ENCODE measurements at places on chromosomes 12 and 14.

DNA sequence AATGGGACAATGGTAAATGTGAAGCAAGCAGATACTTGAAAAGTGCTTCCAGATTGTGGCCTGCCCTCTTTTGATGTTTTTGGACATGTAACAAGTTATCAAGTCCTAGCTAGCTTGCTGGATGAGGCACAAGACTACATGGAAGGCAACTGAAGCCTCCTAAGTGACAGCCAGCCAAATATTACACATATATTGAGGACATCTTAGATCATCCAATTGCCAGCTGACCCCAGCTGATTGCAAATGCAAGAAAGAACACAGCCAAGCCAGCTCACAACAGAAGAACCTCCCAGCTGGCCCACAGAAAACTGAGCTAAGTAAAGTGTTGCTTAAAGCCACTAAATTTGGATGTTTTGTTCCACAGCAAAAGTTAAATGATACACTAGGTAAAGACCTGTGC lies 156.9 kb downstream of the SRGAP1 start:
- DNase-seq = no peak

DNA sequence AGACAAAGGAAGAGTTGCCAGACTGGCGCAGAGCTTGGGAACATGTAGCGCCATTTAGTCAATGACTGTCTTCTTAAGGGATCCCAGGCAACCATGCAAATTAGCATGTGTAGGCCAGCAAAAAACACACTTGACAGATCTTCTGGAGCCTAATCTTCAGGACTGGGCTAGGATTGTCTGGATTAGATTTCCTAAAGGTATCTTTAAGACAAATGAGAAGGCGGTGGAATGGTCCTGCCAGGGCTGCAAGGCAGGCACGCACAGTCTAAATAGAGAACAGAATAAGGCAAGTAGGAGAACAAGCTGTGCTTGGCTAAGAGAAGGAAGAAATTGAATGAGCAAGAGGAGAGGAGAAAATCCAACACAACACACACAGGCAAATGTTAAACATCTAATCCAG lies 80.0 kb downstream of the CIT start:
- DNase-seq = no peak

GRCh38 chr12:32698285-32698684 lies 19.2 kb downstream of the DNM1L start:
- peak; percentile 74 for DNase-seq

DNA sequence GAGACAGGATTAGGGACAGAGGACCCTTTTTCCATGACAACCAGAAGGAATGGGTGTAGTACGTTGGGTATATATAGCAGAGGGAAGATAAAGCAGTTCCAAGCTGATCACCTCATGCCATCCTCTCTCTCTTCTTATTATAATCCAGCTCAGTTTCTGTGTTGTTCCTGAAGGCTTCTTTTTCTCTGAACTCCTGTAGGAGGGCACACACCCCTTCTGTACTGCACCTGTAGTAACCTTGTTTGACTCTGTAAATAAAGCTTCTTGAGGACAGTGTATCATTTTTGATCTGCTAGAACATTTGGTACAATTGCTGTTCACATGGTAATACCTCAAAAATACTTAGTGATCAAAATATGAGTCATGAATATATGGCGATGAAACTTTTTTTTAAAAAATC lies 33.5 kb downstream of the HELB start:
- DNase-seq = no peak

DNA sequence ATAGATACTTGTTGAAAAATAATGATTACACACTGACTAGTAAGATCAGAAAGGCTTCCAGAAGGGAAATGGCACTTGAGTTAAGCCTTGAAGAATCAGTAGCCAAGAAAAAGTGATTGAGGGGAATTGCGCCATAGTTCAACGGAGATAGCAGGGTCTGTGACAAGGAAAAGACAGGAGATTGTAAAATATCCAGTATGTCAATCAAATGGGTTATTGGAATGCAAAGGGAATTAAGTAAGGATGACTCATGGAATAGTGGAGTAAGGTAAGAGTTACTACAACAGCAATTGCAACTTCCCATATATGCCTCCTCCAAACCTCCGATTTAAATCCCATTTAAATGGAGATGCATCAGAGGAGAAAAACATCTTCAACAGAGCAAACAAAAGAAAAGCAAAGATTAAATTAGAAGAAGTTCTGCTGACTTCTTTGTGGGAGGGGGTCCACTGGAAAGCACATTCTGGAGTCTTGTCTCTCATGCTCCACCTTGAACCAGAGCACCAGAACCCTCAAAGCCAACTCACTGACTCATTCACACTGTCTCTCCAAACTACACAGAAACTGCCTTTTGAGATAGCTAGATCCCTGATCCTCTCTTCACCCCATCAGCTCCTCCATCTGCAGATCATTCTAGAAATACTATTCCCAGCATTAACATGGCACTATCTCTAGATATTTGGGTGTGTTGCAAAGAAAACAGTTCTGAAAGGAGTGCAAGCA lies 138.2 kb downstream of the NUAK1 start:
- no peak for DNase-seq

DNA sequence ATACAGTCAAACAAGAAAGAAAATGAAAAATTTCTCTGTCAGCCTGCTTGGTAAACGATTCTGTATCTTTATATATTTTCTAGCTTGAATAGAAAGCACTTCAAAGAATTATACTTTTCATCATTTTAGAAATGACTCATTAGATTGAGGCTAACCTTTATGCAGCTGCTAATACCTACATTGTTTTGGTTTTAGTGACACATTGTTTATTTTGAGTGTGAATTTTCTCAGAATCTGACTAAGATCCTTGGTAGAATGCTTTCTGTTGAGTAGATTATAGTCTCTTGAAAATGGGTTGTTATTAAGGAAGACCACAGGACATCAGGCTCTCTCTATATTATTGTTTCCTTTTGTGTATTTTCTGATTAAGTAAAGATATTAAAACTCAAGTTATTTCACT lies at the start of gene PMCH:
TSS of gene PMCH (minus strand) at position 45 of the 400 bp plus-strand sequence. CDS start 63 bp downstream, outside the sequence.
- DNase-seq = no peak

DNA sequence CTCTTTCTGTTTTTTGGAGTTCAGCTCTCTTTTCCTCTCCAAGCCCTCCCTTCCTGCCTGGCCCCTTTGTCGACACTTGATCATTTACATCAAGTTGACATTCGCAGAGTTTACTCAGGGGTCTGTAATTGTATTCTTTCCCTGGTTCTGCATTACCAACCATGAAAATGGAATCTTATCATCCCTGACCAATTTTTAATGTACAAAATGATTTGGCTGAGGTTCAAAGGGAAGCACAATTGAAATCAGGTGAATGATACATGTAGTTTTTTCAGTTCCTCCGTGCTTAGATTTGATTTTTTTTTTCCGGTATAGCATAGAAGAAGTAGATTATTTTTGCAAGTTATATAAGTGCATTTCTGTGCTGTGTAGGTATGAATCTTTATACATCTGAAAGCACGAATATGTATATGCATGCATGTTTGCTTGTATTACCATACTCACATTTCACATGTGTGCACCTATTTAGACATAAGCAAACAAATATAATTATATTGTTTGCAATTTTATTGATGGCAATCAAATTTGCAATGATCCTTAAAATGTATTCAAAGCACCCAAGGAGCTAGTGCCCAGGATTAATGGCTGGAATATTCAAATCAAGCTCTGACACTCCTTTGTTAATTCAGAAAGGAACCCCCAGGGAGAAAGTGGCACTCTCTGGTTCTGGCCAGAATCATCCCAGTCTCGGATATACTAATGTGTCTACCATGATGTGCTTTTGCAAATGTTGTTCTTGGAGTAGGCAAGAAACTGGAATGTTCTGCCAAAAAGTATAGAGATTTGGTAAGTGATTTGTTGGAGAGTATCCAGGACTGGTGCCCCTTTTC lies 189.3 kb downstream of the VRK1 start:
- DNase-seq = no peak

DNA sequence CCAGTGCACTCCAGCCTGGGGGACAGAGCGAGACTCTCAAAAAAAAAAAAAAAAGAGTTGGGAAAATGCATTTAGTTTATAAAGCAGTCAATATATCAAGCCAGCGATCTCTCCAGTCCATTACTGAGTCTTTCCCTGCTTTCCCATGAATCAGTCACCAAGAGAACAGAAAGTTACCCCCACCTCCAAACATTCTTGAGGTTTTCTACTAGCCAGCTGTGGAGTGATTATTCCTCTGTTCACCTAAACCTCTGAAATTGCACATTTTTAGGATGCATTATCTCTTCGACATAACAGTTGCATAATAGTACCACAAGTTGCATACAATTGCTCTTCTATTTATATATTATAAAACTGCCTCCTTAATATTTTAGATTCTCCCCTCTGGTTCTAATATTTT lies 134.8 kb upstream of the DIO3 start:
- no peak for DNase-seq

DNA sequence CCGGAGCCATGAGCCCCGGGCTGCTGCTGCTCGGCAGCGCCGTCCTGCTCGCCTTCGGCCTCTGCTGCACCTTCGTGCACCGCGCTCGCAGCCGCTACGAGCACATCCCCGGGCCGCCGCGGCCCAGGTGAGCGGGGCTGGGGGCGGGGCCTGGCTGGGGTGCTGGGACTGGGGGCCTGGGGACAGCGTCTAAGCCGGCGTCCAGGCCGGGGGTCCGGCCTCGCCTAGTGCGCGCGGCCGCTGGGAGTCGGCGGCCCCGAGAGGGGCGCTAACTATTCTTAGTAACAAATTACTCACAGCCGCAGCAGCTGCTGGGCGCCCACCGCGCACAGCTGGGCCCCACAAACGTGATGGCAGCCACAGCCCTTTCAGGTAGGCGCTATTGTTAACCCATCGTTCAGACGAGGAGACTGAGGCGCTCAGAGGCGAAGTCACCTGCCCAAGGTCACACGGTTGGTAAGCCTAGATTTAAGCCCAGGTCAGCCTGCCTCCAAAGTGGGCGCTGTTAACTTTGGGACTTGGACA lies 374 bp downstream of the CYP46A1 start:
- DNase-seq = no peak

- no peak for DNase-seq
Observed at GRCh38 chr14:49692193-49692757, 645 bp upstream of the KLHDC1 start.

DNA sequence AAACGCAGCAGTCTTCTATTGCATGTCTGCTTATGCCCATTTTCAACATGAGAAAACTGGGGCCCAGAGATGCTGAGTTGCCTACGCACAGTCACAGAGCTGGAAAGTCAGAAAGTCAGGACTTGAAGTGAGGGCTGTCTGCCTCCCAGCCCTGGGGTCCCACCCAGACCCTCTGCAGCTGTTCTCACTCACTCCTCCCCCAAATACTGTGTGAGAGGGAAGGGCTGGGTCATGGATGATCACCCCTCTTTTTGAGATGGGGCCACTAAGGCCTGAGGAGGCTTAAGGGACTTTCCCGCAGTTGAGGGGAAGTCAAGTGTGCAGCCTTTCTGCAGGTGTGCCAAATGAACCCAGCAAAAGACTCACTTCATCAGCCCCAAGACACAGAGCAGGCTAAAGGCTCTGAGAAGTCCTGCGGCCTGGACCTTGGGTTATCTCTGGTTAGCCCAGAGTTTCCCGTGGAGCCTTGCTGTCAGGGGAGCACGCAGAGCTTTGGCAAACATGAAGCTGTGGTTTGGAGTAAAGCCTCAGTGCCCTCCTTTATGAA lies 18.7 kb downstream of the DTX1 start:
- no peak for DNase-seq

- DNase-seq = no peak
Observed at GRCh38 chr14:72450473-72451044, 443.3 kb downstream of the DPF3 start.

- DNase-seq = no peak
Observed at GRCh38 chr12:4216187-4216927, 57.2 kb upstream of the CCND2 start.

DNA sequence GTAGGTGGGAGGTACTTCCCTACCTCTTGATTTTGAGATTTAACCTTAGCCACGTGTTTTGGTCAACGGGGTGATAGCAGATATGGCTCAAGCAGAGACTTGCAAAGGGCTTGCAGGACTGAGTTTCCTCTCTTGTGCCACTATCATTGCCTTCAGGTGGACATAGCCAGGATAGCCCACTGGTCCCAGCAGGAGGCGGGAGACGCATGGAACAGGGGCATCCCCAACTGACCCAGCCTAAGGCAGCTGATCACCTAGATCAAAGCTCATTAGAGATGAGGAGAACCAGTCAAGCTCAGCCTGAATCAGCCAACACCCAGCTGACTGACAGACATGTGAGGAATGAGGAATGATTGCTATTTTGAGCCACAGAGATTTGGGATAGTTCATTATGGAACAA lies 49.6 kb downstream of the CALM1 start:
- DNase-seq = no peak

All from NCI-H1417 (cell line).